A549 (cell line): ENCODE measurements at places on chromosomes 7 and 10. TPM values are rescaled to one million over a fixed set of nuclear protein-coding genes. Genes with fewer than 3 reads are reported as not detected.

The ADRB1 gene
- polyA plus RNA-seq: 0.62 to 0.75 TPM (median 0.66 TPM) in 3 replicates

The DPP6 gene
- not detected in 3 replicates for polyA plus RNA-seq

The VPS37D gene
- polyA plus RNA-seq: 2.2 to 2.9 TPM (median 2.6 TPM) in 3 replicates

The ANKRD61 gene
- 0.37 to 0.49 TPM (median 0.41 TPM) in 3 replicates for polyA plus RNA-seq

The CDC14C gene
- polyA plus RNA-seq: 0.05 to 0.06 TPM in 2 of 3 replicates, not detected in the other

The EPO gene
- polyA plus RNA-seq: not detected in 3 replicates

The MMD2 gene
- polyA plus RNA-seq: not detected in 3 replicates

The ARMC10 gene
- polyA plus RNA-seq: 35.2 to 39.8 TPM (median 36.6 TPM) in 3 replicates

The GIMAP6 gene
- polyA plus RNA-seq: not detected in 3 replicates

The ADIRF gene
- polyA plus RNA-seq: not detected in 3 replicates

The TMEM236 gene
- polyA plus RNA-seq: 0.06 to 0.14 TPM (median 0.08 TPM) in 3 replicates

The HTRA1 gene
- 31.9 to 51.5 TPM (median 50.7 TPM) in 3 replicates for polyA plus RNA-seq

The PALD1 gene
- polyA plus RNA-seq: 5.2 to 5.7 TPM (median 5.5 TPM) in 3 replicates

The ATP6V1F gene
- polyA plus RNA-seq: 201 to 230 TPM (median 229 TPM) in 3 replicates

The ASB10 gene
- polyA plus RNA-seq: not detected in 3 replicates

The GBX1 gene
- polyA plus RNA-seq: not detected in 3 replicates

The MYOF gene
- 190 to 217 TPM (median 191 TPM) in 3 replicates for polyA plus RNA-seq

The SFTPD gene
- 0.17 to 0.40 TPM (median 0.25 TPM) in 3 replicates for polyA plus RNA-seq

The DENND2A gene
- 0.37 to 0.54 TPM (median 0.38 TPM) in 3 replicates for polyA plus RNA-seq

The NPY gene
- polyA plus RNA-seq: not detected in 3 replicates
